Pulmonary artery endothelial cell (primary cell): ENCODE measurements at places on chromosomes 11 and 22. TPM values are rescaled to one million over a fixed set of nuclear protein-coding genes. Genes with fewer than 3 reads are reported as not detected.

DNA sequence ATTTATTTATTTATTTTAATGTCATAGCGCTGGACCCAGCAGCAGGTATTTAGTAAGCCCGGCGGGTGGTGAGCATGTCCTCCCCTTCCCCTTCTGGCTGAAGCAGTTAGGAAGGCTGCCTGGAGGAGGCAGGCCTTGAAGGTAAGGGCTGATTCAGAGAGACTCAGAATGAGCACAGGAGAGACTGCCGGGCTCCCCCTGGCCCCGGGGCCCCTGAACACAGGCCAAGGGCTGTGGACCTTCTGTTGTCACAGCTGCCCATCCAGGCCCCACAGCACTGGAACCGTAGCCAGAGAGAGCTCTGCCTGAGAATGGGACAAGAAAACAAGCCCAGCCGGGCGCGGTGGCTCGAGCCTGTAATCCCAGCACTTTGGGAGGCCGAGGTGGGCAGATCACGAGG lies 52.8 kb downstream of the KCNJ4 start:
- DNase-seq: no peak

The MMP1 gene
- total RNA-seq: 450 and 1,378 TPM in 2 replicates

The DDX17 gene
- 392 and 663 TPM in 2 replicates for total RNA-seq

GRCh38 chr11:36162883-36163434 lies 126.3 kb downstream of the COMMD9 start:
- DNase-seq: no peak

DNA sequence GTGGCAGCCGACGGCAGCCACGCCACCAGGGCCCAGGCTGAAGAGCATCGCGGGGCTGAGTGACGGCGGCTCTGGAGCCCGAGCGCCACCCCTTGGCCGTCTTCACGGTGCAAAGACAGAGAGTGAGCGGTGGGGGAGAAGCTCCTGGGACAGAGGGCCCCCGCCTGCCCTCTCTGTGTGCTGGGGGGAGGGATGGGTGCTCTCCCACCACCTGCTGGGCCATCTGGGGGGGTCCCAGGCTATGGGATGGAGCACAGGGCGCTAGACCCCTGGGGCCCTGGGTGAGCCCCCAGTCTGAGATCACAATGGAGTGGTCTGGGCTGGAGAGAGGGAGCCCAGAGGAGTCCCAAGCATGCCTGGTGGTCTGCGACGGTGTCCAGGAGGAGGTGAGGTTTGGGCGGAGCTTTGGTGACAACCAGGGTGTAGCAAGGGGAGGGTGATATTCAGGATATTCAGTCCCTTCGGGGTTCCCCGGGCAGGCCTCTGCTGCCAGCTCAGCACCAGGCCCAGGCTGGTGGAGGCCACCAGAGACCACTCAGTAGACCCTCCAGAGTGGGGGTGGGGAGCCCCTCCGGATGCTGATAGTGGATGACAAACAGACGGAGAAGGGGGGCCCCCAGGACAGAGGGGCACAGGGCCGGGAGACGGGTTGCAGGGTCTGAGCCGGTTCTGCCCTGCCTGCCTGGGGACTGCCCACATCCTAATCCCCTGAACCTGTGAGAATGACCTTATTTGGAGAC lies 78.1 kb upstream of the PRR5 start:
- DNase-seq: no peak

The FGF3 gene
- not detected in 2 replicates for total RNA-seq

The CHRM1 gene
- not detected in 2 replicates for total RNA-seq

The PLA2G6 gene
- 2.0 and 3.9 TPM in 2 replicates for total RNA-seq

- DNase-seq: no peak
These were observed 48.8 kb downstream of the PACS1 start for GRCh38 chr11:66118847-66119246.

- no peak for DNase-seq
These were observed 8.6 kb upstream of the UPB1 start for GRCh38 chr22:24486501-24486921.

- DNase-seq: no peak
These were observed 84.1 kb downstream of the PDE2A start for GRCh38 chr11:72589802-72590761.
